Esophagus squamous epithelium (tissue), 5 donors: ENCODE measurements at places on chromosomes 3 and 15.
A peak's percentile ranks its signal among the peaks of the same experiment; 100 is the strongest.

DNA sequence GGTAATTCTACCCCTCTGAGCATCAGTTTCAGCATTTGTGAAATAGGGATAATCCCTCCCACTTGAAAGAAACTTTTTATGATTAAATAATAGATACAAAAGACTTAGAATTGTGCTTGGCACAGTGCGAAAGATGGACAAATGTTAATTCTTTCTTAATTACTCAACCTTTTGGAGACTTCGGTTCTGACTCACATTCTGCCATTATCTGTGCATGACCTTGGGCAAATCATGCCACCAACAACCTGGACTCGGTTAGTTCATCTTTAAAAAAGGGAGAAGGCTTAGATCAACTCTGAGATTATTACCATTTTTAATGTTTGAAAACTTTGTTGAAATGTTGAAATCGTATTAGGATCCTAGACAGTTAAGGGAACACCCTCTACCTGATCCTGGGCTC lies 40.6 kb upstream of the POLR2M start:
- no peak for DNase-seq

- DNase-seq = peak; percentile 6
Measured at GRCh38 chr15:70559265-70560239, 203.8 kb downstream of the UACA start.

DNA sequence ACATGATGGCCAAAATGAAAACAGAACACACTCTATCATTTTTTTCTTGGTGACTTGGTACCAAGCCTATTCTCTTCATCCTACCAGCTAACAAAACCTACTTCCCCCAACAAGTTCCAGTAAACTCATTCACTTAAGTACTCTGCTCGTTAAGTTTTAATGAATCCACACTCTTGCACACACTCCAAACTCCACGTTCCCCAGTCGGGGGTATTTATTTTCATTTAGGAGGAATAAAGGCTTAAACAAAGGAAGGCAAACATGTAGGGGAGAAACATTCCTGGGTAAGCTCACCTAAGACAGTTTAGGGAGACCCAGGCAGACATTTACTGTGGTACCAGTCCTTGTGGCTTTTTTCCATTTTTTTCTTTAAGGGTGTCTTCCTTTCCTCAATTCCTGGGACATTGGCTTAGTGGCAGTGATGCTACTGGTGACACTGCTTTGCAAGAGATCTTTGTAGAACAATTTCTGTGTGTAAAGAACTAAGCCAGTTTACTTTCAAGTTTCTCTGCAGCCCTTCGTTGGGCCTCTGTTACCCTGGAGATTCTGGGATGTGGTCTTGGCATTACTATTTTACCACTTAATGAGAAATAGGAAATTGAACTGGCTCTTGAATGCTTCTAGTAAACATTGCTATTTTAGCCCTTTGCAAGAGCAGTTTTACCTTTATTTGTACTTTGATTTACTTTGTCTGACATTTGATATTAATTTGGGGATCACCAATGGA lies 117.3 kb upstream of the C15orf61 start:
- no peak for DNase-seq

- DNase-seq = no peak
Measured at GRCh38 chr3:98980915-98981596, 79.6 kb upstream of the DCBLD2 start.

- DNase-seq = no peak
Measured at GRCh38 chr15:80932989-80933388, 56.6 kb downstream of the MESD start.

DNA sequence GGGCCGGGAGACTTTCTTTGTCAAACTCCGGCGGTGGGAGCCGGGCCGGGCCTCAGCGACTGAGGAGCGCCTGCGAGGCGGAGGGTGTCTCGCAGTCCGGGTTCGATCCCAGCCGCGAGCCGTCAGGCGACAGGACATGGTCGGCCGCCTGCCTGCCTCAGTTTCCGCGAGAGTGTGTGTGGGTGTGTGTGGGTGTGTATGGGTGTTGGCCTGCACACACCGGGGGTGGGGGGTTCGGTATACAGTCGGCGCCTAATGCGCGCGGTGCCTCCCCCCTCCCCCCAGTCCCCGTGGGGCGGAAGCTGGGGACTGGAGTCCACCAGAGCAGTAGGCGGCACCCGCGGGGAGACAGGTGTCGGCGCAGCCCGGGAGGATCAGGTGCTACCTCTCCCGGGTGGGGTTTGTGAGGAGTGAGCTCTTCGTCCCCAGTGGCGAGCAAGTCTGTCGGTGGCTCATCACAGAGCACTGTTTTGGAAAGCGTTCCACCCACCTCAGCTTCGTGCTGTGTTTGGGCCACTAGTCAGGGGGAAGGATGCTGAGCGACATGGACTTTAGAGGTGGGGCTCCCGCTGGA lies 246.3 kb downstream of the GOLGA6L6 start:
- DNase-seq = no peak
